ENCODE measurements at places on chromosomes 6 and 20. TPM values are rescaled to one million over a fixed set of nuclear protein-coding genes. Genes with fewer than 3 reads are reported as not detected.
A peak's percentile ranks its signal among the peaks of the same experiment; 100 is the strongest.

KAT14 gene
- total RNA-seq: 14.3 TPM

DNA sequence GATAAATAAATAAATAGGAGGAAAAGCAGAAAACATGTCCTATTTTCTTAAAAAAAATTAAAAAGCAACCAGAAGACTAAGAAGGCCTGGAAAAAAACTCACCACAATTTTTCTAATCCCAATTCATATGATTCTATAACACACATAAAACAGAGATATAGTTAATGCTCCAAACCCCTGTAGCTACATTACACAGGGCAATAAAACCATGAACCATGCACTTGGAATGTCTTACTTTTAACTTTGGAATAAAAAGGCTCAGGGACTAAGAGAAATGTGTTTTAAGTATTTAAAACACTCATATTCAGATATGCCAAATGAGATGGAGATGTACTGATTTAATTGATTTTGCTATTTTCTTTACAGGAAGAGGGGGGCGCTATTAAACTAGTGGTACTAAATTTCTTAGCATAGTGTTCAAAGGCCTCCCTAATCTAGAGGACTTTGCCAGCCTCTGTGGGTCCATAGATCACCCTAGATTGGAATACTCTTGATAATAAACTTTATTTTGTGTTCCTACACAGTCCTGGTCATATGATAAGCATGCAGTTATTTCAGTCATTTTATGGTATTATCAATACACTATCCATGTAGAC lies 30.3 kb upstream of the GCM1 start:
- no peak overlapping the region for H3K27ac ChIP-seq
- no peak overlapping the region for H3K4me3 ChIP-seq
- no peaks in the 10 kb centered on the region for H3K36me3 ChIP-seq
- no peaks in the 10 kb centered on the region for H3K27me3 ChIP-seq

RAB23 gene
- total RNA-seq: 3.9 TPM

DNA sequence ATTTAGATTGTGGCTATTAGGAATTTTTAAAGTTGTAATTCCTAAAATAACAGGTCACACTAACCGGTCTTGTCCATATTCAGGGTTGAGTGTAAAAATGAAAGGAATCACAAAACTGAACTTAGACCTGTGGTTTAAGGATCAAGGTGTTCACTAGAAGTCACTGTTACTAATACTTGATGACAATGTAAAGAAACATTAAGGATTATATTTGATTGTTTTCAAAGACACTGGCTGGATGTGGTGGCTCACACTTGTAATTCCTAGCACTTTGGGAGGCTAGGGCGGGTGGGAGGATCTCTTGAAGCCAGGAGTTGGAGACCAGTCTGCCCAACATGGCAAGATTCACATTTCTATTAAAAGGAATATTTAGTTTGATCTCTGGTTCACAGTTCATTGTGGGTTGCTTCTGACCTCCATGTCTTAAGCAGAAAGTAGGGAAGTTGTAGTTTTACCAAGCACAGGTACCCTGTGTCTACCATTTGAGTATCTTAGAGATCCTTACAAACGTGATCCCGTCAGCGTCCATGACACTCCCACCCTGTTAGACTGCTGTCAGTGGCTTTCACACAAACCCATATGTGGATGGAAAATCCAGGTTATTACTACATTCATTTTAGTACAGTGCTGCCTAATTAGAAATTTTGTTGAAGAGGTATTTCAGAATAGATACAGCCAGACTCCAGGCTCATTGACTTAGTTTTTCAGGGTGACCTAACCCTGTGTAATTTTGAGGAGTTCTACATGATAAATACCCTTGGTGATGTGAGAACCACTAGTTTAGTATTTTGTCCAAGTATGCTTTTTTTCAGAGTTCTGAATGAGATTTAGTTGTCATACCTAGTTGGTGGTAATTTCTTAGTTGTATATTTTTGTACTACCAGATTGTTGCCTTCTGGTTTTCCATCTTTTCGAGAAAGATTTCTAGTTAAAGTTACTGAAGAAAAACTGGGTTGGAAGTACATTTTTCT lies 10.2 kb downstream of the SRSF3 start:
- DNase-seq: no peak
- peaks cover 70% of the 10 kb centered on the region for H3K4me1 ChIP-seq
- H3K4me3 ChIP-seq: no peak overlapping the region
- H3K27me3 ChIP-seq: no peaks in the 10 kb centered on the region

TFEB gene
- total RNA-seq: 15.8 TPM

FNDC1 gene
- total RNA-seq: not detected

DNA sequence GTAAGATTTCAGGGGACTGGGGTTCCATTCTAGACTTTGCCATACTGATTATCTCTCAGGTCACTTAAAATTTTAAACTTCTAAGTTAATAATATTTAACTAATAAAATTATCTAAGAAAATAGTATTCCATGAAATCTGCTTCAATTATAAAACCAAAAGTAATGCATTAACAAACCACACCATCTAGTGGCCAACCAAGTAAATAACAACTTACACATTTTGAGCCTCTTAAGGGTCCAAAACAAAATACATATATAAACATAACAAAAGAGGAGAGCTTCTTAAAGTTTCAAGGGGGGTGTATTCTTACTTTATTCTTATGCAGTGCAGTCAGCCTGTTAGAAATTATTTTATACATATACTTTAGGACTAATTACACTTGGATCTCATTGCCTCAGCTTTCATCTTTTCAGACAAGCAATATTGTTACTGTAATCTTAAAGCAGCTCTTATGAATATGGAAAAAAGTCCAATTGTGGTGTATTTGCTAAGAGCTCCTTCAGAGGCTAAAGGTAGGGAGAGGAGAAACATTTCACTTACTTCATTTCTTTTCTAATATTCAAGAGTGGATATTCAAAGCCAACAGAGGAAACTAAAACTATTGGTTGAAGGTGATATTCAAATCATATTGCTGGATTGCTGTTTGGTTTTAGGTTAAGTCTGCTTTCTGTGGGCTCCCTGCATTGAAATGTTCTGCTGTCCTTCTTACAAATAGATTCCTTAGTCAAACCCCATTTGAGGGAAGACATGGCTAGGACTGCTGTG lies 199.7 kb upstream of the SIM1 start:
- peaks cover 11% of the 10 kb centered on the region for H3K36me3 ChIP-seq
- peaks cover 12% of the 10 kb centered on the region for H3K4me1 ChIP-seq
- no peaks in the 10 kb centered on the region for H3K27me3 ChIP-seq
- H3K4me3 ChIP-seq: no peak overlapping the region
- H3K27ac ChIP-seq: peak overlapping the region; percentile 67

LRRC1 gene
- total RNA-seq: 4.5 TPM

- H3K27ac ChIP-seq: no peak overlapping the region
- DNase-seq: no peak
- no peaks in the 10 kb centered on the region for H3K4me1 ChIP-seq
- H3K4me3 ChIP-seq: no peak overlapping the region
- H3K27me3 ChIP-seq: no peaks in the 10 kb centered on the region
Measured at GRCh38 chr6:23929201-23929600, 196.8 kb upstream of the NRSN1 start.

DNA sequence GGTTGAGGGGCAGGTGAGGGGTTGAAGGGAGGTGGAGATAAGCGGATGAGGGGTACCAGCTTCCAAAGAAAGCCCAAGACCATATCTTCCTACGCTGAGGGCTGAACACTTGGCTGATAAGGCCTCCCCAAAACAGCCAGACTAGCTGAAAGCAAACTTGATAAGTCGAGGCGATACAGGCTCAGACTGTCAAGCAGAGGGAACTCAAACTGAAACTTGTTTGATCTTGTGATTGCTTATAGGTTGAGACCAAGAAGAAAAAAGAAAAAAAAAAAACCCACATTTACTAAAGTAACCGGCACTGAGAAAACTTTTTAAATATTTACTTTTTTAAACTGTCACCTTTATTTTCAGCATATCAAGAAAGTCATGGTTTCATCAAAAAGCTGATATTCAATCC lies 73.6 kb downstream of the TRERF1 start:
- peak overlapping the region; percentile 47 for H3K4me3 ChIP-seq
- peaks cover 81% of the 10 kb centered on the region for H3K4me1 ChIP-seq
- DNase-seq: peak; percentile 67
- no peaks in the 10 kb centered on the region for H3K27me3 ChIP-seq
- peaks cover 12% of the 10 kb centered on the region for H3K36me3 ChIP-seq

GRCh38 chr6:90368601-90369000 lies 72.0 kb upstream of the BACH2 start:
- DNase-seq: no peak
- H3K36me3 ChIP-seq: peaks cover 8% of the 10 kb centered on the region
- H3K4me3 ChIP-seq: peak overlapping the region; percentile 33
- H3K27ac ChIP-seq: peak overlapping the region; percentile 71
- peaks cover 14% of the 10 kb centered on the region for H3K27me3 ChIP-seq

SNX21 gene
- 1.1 TPM for total RNA-seq

DNA sequence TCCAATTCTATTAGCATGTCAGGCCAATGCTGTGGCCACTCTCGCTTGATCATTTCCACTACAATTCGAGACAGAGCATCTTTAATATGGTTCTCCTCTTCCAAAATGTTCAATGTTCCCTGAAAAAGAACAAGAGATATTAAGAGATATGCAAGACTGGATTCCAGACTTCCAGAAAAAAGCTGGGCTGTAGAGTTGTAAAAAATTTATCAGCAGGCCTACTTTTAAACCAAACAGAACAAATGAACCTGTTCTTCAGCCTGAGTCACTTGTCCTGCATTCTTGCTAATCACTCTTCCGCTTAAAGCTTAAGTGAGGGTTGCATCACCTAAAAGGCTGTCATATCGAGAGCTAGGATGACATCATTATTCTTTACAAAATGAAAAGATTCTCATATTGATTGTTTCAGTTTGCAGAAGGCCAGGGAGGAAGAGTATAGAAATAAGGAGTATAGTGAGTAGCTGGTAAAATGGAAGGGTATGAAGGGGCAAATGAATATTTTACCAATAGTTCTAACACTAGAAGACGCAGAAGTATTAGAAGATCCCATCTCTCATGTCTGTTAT lies 4.9 kb downstream of the XPO5 start:
- no peaks in the 10 kb centered on the region for H3K27me3 ChIP-seq
- H3K4me1 ChIP-seq: peaks cover 38% of the 10 kb centered on the region
- H3K27ac ChIP-seq: peak overlapping the region; percentile 92
- DNase-seq: no peak
- H3K4me3 ChIP-seq: peak overlapping the region; percentile 22

GRCh38 chr6:148657048-148657447 lies 89.8 kb upstream of the UST start:
- peaks cover 6% of the 10 kb centered on the region for H3K36me3 ChIP-seq
- DNase-seq: no peak
- H3K4me1 ChIP-seq: no peaks in the 10 kb centered on the region
- H3K27ac ChIP-seq: no peak overlapping the region

- no peak overlapping the region for H3K27ac ChIP-seq
- H3K36me3 ChIP-seq: no peaks in the 10 kb centered on the region
- H3K4me1 ChIP-seq: peaks cover 13% of the 10 kb centered on the region
- no peak for DNase-seq
- no peak overlapping the region for H3K4me3 ChIP-seq
- peaks cover 2% of the 10 kb centered on the region for H3K27me3 ChIP-seq
Measured at GRCh38 chr20:4056880-4057279, 41.5 kb upstream of the RNF24 start.

HFE gene
- 1.6 TPM for total RNA-seq

TMEM74B gene
- 0.45 TPM for total RNA-seq

DNA sequence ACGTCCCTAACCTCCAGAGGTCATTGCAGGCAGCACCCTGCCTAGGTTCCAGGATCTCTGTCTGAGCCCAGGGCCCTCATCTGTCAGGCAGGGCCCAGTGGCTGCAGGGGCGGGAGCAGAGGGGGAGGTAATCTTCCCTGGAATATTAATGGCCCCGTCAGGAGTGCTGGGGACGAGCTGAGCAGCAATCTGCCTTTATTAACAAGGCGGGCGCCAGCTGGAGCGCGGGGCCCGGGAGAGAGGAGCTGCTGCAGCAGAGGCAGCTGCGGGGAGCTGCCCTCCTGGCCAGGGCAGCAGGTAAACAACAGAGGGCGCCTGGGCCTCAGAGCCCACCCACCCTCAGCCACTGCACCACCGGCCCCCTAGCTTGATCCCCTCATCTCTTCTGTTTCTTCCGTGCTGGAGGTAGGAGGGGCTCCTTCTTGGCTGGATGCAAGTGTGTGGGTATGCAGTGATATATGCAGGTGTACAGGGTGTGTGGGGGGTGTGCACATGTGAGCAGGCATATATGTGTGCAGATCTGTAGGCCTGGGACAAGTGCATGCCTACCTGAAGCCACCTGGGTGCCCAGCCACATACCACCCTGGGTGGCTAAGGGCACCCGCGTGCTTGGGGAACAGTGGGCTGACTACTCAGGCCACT lies 131.8 kb upstream of the MLN start:
- H3K27me3 ChIP-seq: peaks cover 34% of the 10 kb centered on the region
- no peak for DNase-seq
- H3K4me1 ChIP-seq: peaks cover 18% of the 10 kb centered on the region
- H3K27ac ChIP-seq: no peak overlapping the region
- H3K36me3 ChIP-seq: no peaks in the 10 kb centered on the region
- no peak overlapping the region for H3K4me3 ChIP-seq

DNA sequence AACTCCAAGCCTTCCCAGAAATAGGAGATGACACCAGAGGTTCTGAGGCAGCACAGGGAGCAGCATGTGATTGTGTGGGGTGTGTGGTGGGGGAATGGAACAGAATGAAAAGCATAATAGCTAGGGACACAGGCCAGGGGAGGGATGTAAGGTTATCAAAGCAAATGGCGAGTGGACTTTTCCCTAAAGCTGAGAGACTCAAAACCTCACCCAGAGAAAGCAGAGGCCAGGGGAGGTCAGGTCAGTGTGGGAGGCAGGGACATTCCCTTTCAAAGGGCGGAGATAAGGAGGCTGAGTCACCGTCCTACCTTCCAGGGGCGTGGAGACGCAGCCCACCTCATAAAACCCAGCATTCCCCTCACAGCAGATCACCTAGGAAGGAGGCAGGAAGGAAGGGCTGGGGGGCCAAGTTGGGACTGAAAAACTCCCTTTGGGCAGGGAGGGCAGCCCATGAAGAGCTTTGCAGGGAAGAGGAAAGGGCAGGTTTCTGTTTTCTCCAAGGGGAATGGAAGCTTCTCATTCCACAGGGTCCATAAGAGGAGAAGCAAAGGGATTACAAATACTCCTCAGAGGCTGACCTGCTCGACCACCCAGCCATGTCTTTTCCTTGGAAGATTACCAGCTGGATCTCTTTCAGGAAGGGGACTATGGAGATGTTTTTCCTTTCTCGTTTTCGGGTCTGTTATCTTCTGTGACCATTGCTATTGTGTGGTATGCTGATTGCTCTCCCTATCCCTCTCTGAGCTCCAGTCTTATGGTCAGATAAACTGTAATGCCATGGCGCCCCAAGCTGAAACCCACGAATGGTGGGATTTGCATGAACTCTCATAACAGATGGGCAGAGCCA lies 9.6 kb upstream of the LY6G5C start:
- H3K27me3 ChIP-seq: no peaks in the 10 kb centered on the region
- H3K36me3 ChIP-seq: peaks cover 18% of the 10 kb centered on the region
- no peak for DNase-seq
